ENCODE measurements at places on chromosomes 11 and 22.

GRCh38 chr11:124740277-124740882, 638 bp downstream of the NRGN start:
- DNase-seq: peak; percentile 40

DNA sequence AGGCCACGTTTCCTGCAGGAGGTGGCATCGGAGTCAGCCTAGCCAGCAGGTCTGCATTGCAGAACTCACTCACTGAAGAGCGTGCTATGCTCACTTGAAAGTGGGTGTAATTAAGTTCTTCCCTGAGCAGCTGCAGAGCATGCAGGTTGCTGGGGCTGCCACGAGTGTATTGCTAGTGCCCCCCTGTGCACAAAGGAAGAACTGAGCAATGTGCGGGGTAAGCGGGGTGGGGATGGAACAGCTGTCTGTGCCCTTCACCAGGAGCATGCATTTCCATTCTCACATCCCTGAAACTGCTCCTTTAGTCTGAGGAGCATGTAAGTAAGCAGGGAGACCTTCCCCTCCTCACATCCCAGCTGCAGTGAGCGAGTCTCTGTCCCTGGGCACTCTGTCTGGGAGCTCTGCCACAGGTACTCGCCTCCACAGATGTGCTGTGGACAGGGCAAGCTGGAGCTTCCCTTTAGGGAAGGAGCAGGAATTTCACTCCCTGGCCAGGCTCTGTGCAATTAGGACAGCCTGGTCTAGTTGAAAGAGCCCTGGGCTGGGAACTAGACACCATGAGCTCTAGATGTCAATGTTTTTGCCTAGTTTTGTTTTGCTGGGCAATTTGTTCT, 1031.8 kb downstream of the NTM start:
- DNase-seq: peak; percentile 59

DNA sequence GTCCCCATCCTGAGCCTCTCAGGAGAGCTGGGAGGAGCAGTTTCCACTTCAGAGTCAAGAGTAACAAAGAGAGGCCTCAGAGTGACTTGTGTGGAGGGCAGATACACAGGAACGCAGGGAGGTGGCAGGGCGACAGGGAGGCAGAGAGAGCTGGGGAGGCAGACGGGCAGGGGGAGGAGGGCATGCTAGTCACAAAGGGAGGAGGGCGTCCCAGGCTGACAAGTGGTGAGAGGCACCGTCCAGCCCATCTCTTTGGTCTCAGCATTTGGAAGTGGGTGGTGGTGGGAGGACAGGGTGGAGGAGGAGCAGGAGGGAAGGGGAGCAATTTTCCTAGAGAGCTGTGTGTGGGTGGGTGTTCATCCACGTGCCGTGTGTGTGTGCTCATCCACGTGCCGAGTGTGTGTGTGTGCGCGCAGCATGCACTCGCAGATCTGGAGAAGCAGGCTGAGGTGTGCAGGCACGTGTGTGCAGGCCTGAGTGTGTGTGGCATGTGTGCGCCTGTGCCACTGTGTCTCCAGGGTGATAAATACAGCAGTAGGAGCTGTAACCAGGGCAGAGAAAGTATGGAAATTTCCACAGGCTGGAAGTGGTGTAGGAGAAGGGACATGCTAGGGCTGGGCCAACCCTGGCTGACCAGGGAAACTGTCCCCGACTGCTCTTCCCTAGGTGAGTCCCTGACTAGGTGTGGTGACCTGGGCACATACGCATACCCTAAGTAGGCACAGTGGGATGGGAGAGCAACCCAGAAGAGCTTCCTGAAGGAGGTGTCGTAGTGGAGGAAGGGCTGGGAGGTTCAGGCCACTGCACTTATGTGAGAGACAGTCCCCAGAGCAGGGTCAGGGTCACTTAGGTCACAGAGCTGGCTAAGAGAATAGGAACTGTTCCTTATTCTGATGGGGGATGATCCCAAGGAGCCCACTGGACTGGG, 7.3 kb upstream of the PDE2A start:
- DNase-seq: no peak

DNA sequence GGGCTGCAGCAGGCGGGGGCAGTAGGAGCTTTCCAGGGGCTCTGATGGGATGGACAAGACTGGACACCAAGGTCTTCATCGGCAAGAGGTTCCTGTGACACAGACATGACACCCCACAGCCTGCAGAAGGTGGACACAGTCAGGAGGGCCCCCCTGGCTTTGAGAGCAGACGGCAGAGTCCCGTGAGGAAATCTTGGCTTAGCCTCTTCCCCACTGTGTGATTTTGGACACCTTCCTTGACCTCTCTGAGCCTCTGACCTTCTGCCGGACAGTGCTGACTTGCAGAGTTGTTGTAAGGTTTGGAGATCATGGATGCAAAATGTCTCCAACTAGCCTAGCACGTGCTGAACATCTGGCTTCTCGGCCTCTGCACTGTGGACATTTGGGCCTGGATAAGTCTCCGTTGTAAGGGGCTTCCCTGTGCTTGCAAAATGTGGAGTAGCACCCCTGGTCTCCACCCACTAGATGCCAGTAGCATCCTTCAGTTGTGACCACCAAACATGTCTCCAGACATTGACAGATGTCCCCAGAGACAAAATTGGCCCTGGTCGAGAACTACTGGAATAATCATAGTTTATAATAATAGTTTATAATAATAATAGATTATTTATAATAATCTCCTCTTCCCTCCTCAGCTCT, 54.6 kb downstream of the MCM5 start:
- DNase-seq: no peak

DNA sequence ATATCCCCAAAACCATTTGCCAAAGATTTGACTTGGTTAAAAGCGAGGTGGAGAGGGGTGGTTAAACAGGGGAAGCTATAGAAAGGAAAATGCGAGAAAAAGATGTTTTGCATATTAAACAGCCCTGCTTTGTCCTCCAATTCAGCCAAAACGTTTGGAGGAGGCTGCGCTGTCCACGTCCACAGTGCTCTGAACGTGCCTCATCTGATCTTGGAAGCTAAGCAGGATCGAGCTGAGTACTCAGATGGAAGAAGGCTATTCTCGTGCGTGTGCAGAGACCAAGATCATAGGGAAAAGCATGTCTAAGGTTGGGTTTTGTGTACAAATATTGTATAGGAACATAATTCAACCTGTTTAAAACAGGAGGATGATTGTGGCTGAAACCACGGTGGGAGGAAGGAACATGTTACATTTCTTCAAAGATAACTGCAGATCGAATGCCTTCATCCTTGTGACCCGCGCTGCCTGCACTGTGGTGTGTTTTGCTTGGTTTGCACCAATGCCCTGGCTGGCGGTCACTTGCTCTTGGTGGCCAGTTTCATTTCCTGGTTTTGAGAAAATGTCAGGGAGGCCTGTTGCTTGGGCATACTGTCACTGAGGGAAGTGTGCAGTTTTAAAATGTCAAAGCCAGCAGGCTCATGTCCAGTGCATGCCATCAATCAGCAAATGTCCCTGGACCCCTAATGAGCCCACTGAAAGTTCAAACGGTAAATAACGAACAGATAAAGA, 40.4 kb downstream of the FLI1 start:
- no peak for DNase-seq

DNA sequence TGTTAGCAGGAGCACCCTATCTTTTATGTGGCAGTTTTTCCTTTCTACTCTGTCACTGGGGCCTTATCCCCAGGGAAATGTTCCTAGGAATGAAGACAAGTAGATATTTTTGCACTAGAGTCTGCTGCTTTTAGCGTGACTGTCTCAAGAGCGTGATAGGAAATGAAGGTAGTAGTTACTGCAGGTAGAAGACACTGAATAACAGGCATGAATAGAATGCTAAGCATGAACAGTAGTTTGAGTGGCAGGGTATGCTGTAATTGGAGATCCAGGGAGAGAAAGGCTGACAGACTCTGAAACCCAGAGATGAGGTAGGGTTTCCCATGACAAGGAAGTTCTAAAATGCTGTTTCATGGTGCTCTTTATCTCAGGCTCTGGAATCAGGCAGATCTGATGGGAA, 475.1 kb downstream of the NELL1 start:
- DNase-seq: no peak

GRCh38 chr22:31343235-31344191, 2.6 kb downstream of the PATZ1 start:
- peak; percentile 39 for DNase-seq

- no peak for DNase-seq
Measured at GRCh38 chr22:33873186-33873585, 47.1 kb downstream of the LARGE1 start.

- peak; percentile 25 for DNase-seq
Measured at GRCh38 chr11:70323806-70324205, 53.3 kb downstream of the PPFIA1 start.

DNA sequence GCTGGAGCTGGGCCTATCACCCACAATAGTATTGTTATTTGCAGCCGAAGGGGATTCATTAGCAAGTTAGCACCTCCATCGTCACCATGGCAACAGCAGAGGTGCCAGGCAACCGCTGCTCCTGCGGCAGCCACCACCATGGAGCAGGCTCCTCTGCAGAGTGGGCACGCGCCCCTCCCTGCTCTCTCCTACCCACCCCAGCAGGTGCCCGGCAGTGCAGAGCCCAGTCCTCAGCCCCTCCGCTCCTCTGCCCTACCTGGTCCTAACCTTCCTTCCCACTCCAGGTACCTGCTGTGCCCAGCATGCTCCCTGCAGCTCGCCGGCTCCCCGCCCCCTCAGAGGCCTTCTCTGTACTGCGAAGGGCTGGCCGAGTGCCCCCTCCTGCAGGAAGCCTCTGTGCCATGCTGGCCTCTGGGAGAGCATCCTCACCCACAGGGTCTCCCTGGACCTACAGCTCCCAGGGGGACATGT, 3.6 kb downstream of the DUSP8 start:
- no peak for DNase-seq

GRCh38 chr11:124761301-124762104, 587 bp downstream of the ESAM start:
- no peak for DNase-seq

GRCh38 chr11:66451663-66452062, 13.0 kb upstream of the MRPL11 start:
- DNase-seq: no peak

GRCh38 chr11:17008099-17008498, 6.1 kb downstream of the PLEKHA7 start:
- no peak for DNase-seq

DNA sequence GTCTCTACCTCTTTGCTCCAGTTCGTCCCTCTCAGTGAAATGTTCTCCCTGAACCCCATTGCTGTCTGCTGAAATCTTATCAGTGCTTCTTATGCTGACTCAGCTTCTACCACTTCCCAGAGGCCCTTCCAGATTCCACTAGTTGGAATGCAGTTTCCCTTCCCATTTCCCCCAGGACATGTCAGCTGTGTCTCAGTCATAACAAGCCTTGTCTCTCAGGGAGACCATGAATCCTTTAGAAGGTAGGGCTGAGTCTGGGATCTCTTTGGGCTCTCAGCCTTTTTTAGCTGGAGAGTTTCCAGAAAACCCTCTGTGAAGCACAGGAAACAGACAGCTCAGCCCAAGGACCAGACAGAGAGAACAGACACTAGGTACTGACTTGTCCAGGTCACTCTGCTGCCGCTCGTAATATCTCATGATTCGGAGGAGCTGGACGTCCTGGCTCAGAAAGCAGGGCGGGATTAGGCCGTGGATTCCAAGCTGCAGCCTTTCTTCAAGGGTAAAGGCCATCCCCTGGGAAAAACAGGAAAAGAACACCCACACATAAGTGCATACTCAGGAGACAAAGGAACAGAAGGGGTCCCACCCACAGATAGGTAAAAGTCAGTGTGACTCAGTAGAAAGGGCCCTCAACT, 113.0 kb downstream of the ME3 start:
- peak; percentile 90 for DNase-seq

GRCh38 chr11:43222215-43222614, 89.6 kb upstream of the API5 start:
- peak; percentile 1 for DNase-seq

GRCh38 chr11:44749189-44749588, 22.4 kb downstream of the TSPAN18 start:
- DNase-seq: no peak

- no peak for DNase-seq
Measured at GRCh38 chr11:126594921-126595367, 239.5 kb downstream of the ST3GAL4 start.

GRCh38 chr22:47565607-47566006, 803.2 kb downstream of the TBC1D22A start:
- DNase-seq: no peak

- DNase-seq: peak; percentile 5
Measured at GRCh38 chr11:23755769-23756168, 741.1 kb upstream of the LUZP2 start.

GRCh38 chr11:66071381-66071801, 1.3 kb downstream of the PACS1 start:
- DNase-seq: no peak

- DNase-seq: no peak
Measured at GRCh38 chr11:46480909-46481308, 89.3 kb upstream of the CHRM4 start.

DNA sequence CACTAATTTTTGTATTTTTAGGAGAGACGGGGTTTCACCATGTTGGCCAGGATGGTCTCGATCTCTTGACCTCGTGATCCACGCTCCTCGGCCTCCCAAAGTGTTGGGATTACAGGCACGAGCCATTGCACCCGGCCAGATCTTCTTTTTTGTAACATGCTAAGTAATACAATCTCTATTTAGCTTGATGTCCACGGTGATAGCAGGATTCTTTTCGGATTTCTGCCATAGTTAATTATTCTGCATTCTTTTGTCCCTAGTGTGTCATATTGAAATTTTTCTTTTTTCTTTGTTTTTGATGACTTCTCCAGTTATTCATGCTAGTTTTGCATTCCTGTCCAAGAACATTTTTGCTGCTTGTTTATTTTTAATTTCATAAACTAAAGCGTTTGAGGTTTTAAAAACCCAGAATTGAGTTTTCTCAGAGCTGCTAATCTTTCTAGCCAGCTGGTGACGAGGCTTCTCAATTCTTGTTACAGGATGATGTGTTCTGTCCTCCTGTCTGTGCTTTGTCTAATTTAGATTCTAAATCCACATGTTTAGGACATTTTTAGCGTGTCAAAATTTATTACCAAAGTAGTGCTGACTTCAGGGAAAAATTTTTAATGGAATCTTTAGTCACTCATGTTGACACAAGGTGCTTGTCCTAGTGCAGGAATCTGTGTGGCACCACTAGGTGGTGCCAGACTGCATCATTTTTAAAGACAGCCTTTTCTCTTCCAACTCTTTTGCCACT, 21.8 kb downstream of the NF2 start:
- DNase-seq: peak; percentile 91
